Stimulated activated CD4-positive, alpha-beta T cell treated with anti-CD3 and anti-CD28 coated beads, Interleukin-4, amount 100 ng/mL, for 1 hour (primary cell): ENCODE measurements at places on chromosomes 11 and 22.

GRCh38 chr11:75135651-75136050 lies 15.3 kb upstream of the SLCO2B1 start:
- DNase-seq = no peak

DNA sequence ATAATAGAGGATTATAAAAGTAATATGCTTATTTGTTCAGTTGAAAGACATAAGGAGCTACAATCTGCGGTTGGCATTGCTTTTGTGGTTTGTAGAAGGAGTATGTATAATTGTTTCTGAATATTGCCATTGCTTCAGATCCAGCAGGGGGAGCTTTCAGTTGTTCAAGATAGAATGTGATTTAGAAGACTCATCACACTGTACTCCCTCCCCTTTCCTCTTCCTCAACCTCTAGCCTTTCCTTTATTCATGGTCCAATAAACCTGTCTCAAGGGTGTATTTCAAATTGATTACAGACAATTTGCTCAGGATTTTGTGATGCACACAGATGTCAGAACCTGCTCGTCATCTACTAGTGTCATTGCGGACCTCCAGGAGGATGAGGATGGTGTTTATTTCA lies 9.8 kb downstream of the PRMT3 start:
- no peak for DNase-seq

- no peak for DNase-seq
Measured at GRCh38 chr11:29280452-29280851, 736.4 kb downstream of the KCNA4 start.

DNA sequence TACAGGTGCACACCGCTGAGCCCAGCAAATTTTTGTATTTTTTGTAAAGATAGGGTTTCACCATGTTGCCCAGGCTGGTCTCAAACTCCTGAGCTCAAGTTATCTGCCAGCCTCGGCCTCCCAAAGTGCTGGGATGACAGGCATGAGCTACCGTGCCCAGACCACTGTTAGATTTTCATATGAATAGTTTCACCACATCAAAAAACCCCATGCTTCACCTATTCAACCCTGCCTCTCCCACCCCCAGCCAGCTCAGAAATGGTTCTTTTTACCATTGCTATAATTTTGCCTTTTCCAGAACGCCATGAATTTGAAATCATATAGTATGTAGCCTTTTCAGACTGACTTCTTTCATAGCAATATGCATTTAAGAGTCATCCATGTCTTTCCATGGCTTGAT lies 37.9 kb downstream of the CDPF1 start:
- DNase-seq = no peak

DNA sequence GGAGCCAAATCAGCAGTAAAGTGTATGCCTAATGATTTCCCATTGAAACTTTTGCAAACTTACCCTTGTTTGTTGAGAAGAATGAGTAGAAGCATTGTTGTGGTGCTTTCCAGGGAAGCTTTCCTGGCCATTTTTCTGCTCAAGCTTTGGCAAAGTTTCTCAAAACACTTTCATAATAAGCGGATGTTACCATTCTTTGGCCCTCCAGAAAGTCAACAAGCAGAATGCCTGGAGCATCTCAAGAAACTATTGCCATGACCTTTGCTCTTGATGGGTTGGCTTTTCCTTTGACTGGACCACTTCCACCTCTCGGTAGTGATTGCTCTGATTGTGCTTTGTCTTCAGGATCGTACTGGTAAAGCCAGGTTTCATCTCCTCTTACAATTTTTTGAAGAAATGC lies 10.7 kb downstream of the PIWIL4 start:
- DNase-seq = no peak

DNA sequence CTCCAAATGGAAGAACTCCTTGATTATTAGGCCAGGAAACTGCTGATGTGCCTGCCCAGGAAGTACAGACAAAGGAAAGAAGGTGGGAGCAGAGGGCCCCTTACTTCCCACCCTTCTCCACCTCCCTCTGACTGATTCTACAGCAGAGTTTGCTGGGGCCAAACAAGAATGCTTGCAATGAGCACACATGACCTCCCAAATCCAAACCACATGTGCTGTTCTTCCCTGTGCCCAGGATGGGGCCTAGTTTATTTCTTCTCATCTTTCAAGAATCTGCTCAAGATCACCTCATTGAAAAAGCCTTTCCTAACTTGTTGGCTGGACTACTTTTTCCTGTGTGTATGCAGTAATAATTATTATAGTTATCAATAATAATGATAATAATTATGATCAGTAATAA lies 286.1 kb downstream of the RAB38 start:
- DNase-seq = no peak

DNA sequence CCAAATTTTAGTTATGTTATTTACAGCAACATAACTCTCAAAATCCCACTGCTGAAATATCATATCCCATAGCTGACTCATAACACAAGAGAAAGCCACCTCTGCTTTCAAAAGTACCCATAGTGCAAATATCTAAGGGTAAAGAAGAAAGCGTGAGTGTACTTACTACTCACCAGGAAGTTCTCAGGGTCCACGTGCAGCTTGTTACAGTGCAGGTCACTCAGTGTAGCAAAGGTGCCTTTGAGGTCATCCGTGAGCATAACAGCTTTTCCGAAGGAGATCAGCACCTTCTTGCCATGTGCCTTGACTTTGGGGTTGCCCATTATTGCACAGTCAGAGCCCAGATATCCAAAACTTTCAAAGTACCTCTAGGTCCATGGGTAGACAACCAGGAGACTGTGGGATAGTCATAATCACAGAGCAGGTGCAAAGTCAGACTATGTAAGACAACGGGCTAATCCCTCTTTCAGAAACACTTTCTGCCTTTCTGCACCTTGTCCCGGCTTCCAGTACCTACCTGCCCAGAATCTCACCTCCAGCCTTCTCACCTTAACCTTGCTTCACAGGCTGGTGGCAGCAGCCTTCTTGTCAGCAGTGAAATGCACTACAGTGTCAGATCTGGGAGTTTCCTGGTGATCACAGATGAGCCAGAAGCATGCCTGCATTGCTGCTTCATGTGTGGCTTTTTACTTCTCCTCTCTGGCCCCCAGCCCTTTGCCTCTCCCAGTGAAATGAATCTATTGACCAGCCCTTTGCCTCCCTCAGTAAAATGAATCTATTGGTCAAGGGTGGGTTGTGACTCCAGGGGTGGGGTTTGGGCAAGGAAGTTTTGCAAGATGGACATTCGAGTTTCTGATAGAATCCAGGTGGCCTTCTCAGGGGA lies 6.5 kb downstream of the HBG1 start:
- DNase-seq = no peak

DNA sequence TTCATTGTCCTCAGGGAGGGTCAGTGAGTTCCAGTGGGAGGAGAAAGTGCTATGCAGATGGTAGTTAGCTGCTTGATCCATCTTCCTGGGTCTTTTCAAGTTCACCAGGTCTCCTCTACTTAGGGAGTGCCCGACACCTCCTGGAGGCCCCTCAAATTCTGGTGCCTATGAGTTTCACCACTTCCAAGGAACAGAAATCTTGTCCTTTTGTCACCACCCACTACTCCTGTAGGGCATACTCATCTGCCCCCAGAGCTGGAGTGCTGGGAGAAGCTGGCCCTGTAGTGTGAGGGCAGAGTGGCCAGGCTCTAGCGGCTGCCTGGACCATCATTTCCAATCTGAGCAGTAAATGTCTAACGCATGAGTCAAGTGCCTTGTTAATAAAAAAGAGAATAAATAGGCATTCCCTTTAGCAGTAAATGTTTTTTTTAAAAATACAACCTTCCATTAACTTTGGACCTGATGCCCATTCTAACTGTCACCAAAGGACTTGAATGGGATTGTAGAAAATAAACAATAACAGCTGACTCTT lies 12.5 kb downstream of the IRAG1 start:
- DNase-seq = no peak

DNA sequence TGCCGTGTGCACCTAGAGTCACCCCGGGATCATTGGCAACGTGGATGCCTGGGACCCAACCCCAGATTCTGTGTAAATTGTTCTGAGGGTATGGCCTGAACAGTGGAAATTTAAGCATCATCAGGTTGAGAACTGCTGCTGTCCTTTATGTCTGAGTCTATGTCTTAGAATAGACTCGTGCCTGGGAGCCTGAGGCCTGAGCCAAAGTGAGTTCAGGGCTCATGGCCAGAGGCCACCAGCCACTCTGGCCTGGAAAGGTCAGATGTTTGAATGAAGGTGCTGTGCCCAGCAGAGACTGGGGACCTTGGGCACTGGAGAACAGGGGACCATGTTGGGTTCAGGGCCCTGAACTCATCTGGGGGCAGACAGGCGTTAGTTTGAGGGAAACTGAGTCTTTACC lies 91.1 kb downstream of the MYO18B start:
- no peak for DNase-seq

DNA sequence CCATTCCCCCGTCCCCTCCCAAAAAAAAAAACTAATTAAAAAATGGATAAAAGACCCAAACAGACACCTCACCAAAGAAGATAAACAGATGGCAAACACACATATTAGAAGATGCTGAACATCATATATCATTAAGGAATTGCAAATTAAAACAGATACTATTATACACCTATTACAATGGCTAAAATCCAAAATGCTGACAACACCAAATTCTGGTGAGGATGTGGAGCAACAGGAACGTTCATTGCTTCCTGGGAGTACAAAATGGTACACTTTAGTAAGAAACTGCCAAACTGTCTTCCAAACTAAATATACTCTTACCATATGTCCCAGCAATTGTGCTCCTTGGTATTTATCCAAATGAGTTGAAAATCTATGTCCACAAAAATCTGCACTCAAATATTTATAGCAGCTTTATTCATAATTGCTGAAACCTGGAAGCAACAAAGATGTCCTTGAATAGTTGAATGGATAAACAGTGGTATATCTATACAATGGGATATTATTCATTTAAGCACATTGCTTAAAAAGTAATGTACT lies 19.9 kb downstream of the NAGA start:
- no peak for DNase-seq

GRCh38 chr11:62451241-62451621 lies 32.4 kb downstream of the SCGB1A1 start:
- no peak for DNase-seq

GRCh38 chr11:82663535-82663934 lies 70.1 kb downstream of the FAM181B start:
- DNase-seq = no peak

DNA sequence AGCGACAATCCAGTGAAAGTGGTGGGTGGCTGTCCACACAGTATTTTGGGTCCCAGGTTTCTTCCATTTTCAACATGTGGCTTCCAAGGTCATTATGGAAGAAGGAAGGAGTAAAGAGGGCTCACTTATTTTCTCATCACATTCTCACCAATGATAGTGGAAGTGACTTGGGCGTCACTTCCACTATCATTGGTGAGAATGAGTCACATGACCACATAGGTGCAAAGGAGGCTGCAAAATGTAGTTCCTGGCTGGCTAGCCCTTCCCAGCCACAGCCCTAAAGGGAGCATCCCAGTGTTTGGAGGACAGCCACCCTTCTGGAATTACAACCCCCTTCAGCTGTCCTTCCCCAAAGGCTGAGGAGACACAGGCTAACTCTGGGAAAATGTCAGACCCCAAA lies 95.6 kb downstream of the TSPAN18 start:
- DNase-seq = no peak
